ENCODE measurements at places on chromosomes 3 and 15.

DNA sequence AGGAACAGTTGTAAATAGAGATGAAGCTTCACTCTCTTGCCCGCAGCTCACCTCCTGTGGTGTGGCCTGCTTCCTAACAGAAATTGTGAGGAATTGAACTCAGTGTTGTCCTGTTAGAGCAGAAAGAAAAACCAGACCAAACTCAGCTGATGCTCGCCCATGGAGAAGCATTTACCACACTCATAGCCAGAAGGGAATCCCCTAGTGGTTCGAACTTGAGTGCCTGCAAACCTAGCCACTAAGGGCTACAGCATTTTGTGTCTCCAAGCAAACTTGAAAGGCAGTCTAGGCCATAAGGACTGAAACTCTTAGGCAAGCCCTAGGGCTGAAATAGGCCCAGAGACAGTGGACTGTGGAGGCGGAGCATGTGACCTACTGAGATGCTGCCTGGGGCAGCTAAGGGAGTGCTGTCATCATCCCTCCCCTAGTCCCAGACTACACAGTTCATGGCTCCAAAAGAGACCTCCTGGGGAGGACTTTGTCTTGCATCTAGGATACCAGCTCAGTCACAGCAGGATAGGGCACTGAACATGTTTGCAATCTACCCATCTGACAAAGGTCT is 44.5 kb upstream of the MCTP2 start:
- DNase-seq, result no peak

- DNase-seq, result peak; percentile 50
These were observed 14.7 kb downstream of the TM4SF4 start for GRCh38 chr3:149489060-149489690.

DNA sequence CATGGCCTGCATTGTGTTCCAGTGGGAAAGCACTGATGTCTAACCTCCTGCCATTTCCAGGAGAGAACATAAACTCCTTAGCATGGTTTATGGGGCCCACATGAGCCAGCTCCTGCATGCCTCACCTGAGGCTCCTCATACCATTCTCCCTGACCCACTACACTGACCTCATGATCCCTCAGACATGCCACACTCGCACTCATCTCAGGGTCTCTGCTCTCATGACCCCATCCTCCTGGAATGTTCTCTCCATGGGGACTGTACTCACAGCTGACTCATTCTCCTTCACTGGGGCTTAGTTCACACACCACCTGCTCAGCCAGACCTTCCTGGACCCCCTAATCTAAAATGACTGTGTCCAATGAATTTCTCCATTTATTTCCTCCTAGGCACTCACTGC is 4.0 kb upstream of the LMCD1 start:
- DNase-seq, result no peak

DNA sequence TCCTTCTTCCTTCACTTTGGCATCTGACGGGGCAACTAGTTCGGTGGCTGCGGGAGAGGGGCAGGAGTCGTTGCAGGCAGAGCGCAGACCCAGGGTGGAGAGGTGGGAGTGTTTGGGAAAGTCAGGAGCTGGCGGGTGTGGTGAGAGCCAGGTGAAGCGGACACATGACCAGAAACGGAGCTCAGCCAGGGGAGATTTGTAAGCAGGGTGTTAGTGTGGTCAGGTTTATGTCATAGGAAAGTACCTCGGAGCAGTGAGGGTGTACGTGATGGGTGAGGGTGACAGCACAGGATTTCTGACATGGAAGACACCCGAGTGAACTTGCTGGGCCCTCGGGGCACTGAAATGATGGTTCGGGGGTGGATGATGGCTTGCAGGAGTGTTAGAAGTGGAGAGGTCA is 247.4 kb upstream of the TPM1 start:
- no peak for DNase-seq

DNA sequence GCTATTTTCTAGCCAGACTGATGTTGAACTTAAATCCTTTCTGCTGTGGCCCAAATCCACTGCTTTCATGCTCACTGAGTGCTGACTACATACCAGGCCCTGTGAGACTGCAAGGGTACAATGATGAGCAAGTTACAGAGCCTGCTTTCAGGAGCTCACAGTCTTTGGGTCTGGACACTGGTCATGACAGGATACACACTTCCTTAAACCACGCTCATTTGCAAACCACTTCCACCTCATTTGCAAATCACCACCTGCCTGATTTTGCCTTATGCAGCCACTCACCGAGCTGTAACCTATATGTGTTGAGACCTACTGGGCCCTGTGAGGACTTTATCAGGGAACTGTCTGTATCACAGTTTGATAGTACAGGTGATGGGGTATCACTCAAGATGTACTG is 50.2 kb upstream of the LRRC58 start:
- no peak for DNase-seq

DNA sequence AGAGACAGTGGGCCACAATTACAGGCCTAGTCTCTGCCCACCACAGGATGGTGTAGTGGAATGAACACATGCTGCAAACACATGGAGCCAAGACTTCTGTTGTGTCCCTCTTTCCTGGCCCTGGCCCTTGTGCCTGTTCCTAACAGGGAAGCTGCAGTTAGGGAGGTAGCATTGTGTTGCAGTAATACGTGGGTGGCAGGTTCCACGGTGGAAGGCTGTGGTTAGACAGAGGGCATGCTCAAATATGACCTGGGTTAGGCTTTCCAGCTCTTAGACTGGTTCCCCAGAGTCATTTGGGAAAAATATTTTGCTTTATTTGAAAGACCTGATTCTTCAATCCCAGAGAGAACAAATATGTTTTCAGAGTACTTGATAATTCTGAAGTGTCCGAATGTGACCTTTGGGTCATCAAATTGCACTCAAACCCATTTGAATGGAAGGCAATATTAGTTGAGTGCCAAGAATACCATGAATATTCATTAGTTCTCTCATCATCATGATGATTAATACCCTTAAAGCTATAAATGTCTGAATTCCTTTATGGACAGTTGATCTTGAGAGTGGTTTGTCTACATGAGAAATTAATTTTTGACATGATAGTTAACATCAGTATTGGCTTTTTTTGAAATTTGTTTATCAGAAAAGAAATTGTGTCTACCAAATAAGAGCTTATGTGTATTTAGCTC is 28.5 kb downstream of the PLAAT1 start:
- DNase-seq, result no peak

DNA sequence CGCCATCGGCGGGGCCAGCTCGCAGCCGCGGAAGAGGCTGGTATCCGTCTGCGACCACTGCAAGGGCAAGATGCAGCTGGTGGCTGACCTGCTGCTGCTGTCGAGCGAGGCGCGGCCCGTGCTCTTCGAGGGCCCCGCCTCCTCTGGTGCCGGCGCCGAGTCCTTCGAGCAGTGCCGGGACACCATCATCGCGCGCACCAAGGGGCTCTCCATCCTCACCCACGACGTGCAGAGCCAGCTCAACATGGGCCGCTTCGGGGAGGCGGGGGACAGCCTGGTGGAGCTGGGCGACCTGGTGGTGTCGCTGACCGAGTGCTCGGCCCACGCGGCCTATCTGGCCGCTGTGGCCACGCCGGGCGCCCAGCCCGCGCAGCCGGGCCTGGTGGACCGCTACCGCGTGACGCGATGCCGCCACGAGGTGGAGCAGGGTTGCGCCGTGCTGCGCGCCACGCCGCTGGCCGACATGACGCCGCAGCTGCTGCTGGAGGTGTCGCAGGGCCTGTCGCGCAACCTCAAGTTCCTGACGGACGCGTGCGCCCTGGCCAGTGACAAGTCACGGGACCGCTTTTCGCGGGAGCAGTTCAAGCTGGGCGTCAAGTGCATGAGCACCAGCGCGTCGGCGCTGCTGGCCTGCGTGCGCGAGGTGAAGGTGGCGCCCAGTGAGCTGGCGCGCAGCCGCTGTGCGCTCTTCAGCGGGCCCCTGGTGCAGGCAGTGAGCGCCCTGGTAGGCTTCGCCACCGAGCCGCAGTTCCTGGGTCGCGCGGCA is 1.8 kb downstream of the TLNRD1 start:
- peak; percentile 54 for DNase-seq

GRCh38 chr3:188432802-188433520 is 279.0 kb downstream of the LPP start:
- DNase-seq, result no peak
